ENCODE measurements at places on chromosomes 16 and 17. TPM values are rescaled to one million over a fixed set of nuclear protein-coding genes. Genes with fewer than 3 reads are reported as not detected.

The CDH11 gene
- total RNA-seq = 2.1 TPM

The PIRT gene
- total RNA-seq = not detected

DNA sequence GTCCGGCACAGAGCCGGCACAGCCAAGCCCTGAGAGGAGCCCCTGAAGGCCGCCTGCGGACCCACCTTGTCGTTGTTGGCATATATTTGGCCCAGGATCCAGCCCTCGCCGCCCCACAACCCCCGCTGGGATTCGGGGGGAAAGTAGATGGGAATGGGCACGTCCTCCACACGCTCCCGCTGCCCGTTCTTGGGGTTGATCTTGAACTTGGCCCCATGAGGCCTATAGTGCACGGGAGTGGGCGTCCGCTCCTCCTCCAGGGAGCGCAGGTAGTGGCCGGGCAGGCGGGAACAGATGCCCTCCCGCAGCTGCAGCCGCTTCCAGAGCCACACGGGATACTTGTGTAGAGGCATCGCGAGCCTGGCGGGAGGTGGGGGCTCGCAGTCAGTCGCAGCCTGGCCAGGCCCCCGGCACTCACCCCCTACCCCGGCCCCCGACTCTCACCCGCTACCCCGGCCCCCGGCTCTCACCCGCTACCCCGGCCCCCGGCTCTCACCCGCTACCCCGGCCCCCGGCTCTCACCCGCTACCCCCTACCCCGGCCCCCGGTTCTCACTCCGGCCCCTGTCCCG, 387 bp downstream of the MRPL28 start:
- peak; percentile 84 for DNase-seq

DNA sequence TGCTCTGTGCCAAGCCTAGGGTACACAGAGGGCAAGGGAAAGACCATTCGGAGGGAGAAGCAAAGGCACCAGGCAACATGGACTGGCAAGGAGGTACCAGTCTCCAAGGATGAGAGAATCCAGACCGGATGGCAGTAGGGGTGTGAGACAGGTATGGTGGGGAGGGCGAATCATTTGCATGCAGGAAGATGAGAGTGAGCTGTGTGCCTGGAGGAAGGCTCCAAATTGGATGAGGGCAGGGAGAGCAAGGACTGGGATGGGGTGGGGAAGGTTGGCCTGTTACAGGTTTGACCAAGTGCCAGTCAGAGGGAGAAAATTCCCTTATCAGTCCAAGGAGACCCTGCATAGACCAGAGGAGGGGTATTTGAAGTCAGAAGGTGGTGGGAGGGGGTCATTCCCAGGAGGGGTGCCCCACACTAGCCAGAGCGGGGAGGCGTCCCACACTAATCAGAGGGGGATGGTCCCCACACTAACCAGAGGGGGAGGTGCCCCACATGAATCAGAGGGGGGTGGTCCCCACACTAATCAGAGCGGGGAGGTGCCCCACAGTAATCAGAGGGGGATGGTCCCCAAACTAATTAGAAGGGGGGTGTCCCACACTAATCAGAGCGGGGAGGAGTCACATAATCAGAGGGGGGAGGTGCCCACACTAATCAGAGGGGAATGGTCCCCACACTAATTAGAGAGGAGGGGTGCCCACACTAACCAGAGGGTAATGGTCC, 737 bp downstream of the CANT1 start:
- DNase-seq = no peak

GRCh38 chr16:55453909-55454308, 25.1 kb upstream of the MMP2 start:
- DNase-seq = no peak

DNA sequence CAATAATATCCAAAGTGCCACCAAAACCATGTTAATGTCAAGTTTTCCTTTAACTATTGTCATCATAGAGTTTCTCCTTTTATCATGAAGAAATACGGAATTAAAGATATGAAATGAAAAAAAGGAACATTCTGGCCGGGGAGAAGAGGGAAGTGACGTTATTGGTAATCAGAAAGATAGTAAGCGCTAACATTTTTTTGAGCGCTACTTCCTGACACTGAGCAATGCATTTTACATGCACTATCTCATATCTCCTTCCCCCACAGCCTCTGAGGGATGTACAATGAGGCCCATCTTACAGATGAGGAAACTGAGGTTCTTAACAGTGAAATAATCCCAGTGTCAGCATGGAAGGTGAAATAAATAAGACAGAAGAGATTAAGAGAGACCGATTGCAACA, 410.9 kb downstream of the SOX9 start:
- no peak for DNase-seq

DNA sequence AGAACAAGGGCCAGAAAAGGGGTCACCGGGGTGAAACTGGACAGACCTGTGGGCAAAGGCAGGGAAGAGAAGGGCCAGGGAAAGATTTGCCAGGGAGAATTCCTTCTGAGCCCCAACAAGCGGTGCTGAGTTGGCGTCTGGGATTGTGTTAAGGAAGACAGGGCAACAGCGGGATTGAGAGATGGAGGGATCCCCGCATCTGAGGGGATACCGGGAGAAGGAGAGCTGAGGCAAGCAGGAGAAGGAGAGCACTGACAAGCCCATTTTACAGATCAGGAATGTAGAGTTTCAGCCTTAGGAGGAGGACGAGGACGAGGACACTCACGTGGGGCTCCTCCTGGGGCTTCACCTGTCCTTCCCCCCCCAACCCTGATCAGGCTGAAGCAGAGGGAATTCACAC, 998 bp upstream of the ABCC3 start:
- no peak for DNase-seq

The CORO6 gene
- 0.51 TPM for total RNA-seq

GRCh38 chr17:81983639-81984373, 6.4 kb downstream of the ASPSCR1 start:
- DNase-seq = no peak

DNA sequence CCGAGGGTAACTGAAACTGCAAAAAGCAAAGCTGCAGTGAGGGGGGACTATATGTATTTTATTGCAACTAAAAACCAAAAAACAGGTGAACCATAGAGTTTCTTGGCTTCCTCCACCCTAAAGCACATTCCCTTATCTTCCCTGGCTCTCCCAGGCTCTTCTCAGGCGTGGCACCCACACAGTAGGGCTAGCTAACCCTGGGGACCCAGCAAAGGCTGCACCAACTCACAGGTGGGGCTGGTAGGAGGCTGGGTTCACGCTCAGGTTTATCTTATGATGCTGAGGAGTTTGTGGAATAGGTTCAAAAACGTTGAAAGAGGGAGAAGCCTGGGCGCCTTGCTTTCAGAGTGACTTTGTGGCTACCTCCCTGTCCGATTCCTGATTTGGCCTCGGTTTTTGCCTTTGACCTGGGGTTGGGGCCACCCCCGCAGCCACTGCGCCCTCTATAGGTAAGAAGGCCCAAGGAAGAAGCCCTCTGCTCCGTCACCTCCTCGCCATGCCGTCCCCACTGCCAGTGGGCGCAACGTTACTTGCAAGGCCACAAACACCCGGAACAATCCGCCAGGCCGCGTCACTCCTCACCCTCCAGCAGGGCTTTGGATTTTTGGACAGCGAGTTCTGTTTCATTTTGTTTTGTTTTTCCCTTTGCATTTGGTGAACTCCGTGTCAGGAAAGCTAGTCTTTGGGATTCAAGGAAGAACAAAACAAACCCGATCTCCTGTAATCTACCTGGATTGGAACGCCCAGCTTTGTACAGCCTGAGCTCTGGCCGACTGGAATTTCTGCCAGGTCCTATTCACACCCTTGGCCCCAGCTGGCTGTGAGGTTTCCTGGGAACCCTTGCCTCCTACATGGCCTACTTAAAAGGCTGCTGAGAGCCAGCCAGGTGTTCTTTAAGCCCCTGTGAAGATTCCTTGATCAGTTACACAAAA, 60.8 kb downstream of the TBC1D16 start:
- no peak for DNase-seq

DNA sequence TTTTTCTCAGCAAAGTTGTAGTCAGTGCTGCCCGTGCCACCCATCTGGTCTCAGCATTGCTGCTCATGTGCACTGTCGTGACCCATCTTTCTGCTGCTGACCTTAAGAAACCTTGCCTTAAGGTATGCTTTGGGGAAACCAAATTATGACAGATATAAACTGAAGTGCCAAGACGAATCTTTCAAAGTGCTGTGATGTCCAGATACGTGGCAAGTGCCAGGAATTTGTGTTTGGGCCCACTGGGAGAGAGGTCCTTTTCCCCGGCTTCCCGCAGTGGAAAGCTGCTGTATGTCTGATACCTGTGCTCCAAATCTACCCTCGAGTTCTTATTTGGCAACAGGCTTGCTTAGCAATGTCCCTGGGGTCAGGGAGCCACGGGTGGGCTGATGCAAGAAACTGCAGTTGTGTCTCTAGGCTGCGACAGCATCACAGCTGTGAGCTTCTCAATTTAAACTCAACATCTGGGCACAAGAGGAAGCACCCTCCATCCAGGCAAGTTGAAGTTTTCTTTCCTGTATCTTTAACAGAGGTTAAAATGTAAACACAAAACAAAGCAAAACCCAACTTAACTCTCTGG, 30.3 kb upstream of the TOX3 start:
- no peak for DNase-seq

DNA sequence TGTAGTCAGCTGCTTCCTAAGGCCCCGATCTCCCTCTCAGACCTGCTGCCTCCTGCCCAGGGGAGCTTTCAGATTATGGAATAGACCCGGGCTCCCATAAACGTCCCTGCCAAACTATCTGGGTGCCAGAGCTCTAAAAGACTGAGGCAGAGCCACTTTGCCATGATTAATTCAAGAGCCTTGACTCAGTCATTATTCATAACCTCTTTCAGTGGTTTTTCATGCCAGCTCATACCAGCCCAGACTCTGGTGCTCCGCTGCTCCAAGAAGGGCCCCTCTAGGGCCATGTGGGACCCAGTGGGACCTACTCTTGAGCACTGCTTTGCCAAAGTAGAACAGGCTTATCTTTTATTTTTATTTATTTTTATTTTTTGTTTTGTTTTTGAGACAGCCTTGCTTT, 23.9 kb downstream of the DNAI2 start:
- no peak for DNase-seq

The UBE2G1 gene
- 23.3 TPM for total RNA-seq

The HSF5 gene
- 0.04 TPM for total RNA-seq

GRCh38 chr17:64950871-64951270, 31.6 kb upstream of the LRRC37A3 start:
- DNase-seq = no peak

The NPIPB5 gene
- total RNA-seq = 96.9 TPM

DNA sequence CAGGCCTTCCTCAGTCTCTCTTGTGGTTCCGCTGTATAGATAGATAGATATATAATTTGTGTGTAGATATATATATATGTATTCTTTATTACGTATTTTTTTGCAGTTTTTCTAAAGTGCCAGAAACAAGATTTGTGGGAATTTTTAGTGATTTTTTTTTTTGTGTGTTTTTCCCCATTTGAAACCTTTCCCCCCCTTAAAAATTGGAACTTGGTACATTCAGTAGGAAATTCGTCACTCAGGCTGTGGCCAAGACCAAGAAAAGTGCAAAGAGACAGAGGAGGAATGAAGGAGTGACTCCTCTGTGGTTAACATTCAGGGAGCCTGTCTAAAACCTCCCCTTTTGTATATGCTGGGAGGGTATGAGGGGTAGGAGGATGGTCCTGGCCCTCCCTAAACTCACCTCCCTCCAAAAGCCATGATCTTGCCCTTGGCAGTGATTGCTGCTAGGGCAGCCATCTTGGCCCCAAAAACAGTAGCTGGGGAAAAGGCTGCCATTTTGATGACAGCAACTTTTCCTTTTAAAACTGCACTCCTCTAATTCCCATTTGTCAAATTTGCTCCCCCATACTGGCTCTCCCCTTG, 15.2 kb downstream of the CHRNB1 start:
- no peak for DNase-seq

GRCh38 chr17:21460358-21460757, 84.2 kb downstream of the KCNJ12 start:
- DNase-seq = no peak

DNA sequence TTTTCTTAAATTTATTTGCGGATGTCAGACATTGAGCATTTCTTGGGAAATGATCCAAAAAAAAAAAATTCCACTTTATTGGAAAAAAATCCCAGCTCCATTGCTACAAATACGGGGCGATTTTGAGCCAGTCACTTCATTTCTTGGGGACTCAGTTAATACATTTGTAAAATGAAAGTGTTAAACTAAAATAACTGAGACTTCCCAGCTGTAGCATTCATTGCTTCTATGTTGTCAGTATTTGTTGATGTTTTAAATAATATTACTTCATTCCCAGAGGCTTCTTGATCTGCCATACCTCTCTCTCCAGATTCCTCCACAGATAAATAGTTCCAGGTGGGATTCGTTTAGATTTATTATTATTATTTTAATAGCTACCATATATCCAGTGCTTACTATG, 77.1 kb upstream of the HS3ST3A1 start:
- DNase-seq = no peak

DNA sequence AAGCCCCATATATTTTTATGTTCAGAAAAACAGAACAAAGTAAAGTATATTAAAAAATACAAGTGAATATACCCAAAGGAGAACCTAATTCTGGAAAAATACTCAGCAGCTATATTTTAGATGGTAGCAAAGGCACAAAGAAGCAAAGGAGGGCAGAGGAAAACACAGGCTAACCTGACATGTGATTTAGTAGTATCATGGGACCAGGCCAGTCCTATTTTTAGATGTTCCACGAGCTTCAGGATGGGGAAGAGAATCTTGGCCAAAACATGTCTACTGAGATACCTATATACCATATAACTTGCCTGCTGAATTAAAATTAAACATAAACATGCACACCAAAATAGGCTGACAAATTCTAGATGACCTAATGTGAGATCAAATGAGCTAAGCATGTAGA, 32.9 kb downstream of the SMYD4 start:
- DNase-seq = no peak

The CCDC154 gene
- 2.5 TPM for total RNA-seq

The ORMDL3 gene
- total RNA-seq = 57.1 TPM

The TMEM220 gene
- total RNA-seq = 8.6 TPM

DNA sequence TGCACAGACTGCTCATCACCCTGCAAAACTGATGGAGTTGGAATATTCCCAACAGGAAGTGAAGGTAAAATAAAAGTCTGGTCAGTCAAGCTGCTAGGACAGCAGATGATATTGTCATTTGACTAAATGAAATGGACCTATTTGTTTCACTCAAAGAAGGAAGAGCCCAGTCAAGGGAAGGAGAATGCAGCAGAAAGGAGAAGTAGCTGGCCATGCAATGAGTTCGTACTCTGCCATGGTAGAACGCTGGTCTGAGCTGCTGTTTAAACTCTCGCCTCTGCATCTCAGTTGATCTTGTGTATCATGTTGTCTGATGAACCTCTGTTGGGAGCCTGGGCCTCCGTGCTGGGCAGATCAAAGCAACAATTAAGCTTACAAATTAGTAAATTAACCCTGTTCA, 15.6 kb upstream of the YPEL2 start:
- DNase-seq = no peak

The KRTAP1-1 gene
- 0.16 TPM for total RNA-seq

The IRX5 gene
- not detected for total RNA-seq

- DNase-seq = no peak
These were observed 185.4 kb downstream of the SEC14L1 start for GRCh38 chr17:77326076-77326591.

The ERBB2 gene
- 50.8 TPM for total RNA-seq

- no peak for DNase-seq
These were observed 163.5 kb downstream of the COPRS start for GRCh38 chr17:31695456-31696090.

The NFATC2IP gene
- 9.6 TPM for total RNA-seq

- DNase-seq = peak; percentile 21
These were observed 79.8 kb downstream of the ENGASE start for GRCh38 chr17:79154446-79154845.

Data from pancreas (tissue), 10 donors.